Ureter (tissue), 1 donor: ENCODE measurements at places on chromosomes 1 and 21. TPM values are rescaled to one million over a fixed set of nuclear protein-coding genes. Genes with fewer than 3 reads are reported as not detected.

GRCh38 chr1:983798-984475, 2.0 kb upstream of the PERM1 start:
- no peak for DNase-seq

DNA sequence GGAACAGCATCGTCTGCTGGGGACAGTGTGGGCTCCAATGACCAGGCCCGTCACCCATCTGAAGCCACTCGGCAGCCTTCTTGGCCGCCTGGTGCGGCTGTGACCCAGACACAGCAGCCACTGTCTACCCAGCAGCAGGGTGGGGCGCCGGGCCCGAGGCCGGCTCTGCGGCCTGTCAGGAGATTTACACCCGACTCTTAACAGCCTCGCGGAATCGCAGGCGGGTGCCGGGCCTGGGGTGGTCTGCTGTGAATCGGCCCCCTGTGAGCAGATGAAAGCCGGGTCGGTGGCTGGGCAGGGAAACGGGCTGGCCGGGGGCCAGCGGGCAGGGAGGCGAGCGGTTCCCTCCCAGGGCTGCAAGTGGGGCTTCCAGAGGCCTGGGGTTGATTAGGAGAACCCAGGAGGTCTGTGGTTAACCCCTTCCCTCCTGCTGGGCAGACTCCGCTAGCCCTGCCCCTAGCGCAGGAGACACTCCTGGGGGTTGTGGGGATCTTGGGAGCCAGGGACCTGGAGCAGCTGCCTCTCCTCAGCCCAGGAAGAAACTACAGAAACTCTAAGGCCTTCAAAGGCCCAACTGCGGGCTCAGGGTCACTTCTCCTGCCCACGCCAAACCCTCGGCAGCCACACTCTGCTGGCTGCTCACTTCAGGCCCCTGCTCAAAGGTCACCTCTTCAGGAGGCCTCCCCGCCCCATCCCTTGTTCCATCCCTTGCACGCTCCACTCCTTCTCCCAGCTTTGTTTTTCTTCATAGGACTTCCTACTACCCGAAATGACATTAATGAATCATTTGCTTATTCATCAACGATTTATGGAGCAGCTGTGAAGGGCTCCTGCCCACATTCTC, 15.6 kb downstream of the RUNX3 start:
- DNase-seq, result no peak

DNA sequence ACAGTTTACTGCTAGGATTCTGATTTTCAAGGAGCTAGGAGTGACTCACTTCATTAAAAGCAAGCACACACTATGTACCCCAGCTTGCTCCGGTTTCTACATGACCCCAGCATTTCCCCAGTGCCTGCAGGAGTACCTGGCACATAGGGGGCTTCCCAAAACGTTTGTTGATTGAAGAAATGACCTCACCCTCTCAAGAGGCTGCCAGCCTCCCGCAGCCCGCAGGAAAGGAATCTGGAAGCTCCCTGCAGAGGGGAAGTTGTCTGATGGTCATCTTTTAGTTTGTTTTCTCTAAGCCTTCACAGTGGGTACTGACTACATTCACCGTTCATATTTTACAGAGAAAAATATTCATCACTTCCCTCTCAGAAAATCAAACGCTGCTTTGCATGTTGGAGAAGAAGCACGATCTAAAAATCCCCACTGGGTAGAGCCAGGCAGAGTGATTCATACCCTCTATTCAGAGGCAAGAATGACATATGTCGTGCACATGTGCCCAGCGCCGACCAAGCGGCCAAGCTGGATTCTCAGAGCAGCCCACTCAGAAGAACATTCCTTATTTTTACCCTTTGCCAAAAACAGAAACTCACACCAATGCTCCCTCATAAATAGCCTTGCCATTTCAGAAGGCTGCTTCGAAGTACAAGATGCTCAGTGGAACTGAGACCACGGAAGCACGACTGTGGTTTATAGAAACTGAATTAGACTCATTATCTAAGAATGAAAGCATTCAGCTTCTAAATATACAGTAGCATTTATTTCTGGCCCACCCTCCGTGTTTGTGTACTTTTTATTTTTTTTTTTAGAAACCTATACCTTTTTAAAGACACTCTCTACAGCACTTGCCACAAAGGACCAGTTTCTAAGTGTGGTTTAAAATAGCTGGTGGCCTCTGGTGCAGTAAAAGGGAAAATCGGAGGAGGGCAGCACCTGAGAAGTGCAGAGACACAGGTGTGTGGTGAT, 143.2 kb downstream of the MIS18A start:
- no peak for DNase-seq

GRCh38 chr1:64867266-64867665, 99.1 kb downstream of the JAK1 start:
- DNase-seq, result no peak

- DNase-seq, result peak; percentile 85
These were observed at the start of gene CMPK1 for GRCh38 chr1:47333578-47333921. Gene CMPK1, plus strand, starts transcription at chr1:47333790. Its CDS starts 156 bp downstream, at chr1:47333946.

- DNase-seq, result no peak
These were observed 36.7 kb downstream of the MEF2D start for GRCh38 chr1:156463874-156464273.

DNA sequence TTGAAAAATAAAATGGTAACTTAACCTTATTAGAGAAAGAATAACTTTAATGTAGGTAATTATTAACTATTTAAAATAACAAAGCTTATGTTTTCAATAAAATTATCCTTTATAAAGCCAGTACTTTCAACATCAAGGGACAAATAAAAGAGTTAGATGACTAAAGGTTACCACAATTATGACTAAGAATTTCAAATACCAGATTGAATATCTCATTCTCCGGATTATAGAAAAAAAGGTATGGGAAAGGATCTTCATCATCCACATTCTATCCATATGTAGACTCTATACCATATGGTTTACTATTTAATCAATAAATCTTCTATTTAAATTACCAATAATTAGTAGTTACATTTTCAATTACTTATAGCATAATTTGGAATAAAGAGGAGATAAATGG, 62.8 kb downstream of the TOR3A start:
- no peak for DNase-seq

GRCh38 chr1:212261361-212261929, 23.8 kb upstream of the PPP2R5A start:
- DNase-seq, result no peak

DNA sequence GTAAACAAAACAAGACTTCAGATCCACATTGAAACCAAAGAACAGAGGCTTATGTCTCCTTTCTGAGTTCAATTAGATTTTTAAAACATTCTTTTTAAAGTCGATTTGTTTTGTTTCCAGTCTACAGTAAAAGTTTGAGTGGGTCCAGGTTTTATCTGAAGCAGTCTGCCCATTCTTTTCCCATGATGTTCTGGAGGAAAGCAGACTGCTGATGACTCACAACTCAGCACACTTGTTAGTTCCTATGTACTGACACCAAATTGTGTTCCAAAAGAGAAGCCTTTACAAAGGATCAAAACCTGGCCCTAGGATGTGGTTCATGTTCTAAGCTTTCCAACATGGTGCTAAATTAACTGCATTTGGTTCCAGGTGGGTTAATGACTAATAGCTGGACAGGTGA, 11.4 kb upstream of the CCN1 start:
- DNase-seq, result no peak

GRCh38 chr1:87106144-87106543, 191.7 kb downstream of the HS2ST1 start:
- no peak for DNase-seq

GRCh38 chr1:158333405-158334155, 2.2 kb upstream of the CD1B start:
- DNase-seq, result no peak

DNA sequence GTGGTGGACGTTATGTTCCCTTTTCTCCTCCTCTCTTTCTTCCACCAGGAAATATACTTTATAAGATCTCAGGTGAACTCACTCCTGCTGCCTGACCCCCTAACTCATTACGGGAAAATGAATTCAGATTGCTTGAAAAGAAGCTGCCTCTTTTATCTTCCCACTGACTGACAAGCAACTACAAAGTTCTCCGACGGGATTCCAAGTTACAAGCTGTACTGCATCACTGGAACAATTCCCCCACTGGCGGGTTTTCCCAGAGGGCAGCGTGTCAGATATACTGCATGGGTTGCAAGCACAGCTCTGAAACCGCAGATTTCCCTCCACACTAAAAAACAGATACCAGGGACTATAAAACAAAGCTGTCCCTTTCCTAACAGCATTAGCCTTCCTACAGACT, 390.6 kb downstream of the KCTD3 start:
- DNase-seq, result no peak

DNA sequence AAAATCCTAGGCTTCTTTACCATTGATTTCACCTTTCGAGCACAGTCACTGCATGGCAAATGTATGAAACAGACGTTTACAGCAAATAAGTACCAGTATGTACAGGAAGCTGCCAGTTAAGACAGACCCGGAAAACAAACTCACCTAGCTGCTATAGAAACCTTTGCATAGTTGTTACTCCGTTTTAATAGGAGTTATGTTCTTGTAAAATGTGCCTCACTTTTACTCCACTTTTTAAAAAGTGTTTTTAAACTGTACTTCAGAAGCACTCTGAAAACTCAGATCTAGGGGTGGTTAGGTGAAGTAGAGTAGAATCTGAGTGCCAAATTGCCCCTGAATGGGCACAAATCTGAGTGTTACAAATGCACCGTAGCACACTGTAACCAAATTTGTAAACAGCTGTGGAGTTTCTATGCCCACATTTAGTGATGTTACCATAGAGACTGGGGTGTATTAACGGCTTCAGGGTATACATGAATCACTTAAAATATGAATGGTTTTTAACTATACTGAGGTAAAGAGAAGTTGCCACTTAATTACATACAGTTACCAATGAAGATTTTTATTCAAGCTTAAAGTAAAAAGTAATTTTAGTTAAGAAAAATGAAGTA, 30.7 kb downstream of the CNIH4 start:
- DNase-seq, result no peak

DNA sequence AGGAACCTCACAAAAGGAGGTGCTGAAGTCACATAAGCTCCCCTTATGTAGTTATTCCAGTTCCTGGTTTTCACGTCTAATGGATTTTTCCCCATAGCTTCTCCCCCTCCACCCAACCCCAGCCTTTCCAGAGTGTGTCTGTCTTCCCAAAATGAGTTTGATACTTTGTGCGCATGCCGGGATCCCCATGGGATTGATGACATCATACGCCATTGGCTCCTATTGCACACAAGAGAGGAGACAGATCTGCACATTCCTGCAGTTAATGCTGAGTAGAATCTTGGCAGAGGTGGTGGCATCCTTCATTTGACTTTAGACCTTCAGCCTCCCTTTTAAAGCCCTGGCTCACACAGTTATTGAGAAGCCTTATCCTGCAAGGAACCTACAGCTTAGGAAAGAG, 71.4 kb downstream of the DDR2 start:
- DNase-seq, result no peak

DNA sequence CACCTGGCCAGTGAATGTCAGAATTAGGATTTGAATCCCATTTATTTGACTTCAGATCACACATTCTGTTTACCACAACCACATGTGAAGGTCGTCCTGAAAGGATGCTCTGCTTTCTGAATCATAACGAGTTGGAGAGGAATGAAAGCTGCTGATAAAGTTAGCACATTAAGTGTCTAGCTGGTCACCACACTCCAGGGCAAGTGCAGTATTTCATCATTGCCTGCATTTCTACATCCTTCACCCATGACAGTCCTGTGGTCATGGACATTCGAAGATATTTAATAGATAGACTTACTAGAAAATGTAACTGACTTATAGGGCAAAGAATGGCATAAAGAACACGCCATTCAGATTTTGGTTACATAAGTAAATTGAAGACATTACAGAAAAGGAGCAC, 52.7 kb upstream of the ST6GALNAC3 start:
- no peak for DNase-seq

GRCh38 chr1:47766832-47767740, 230.1 kb downstream of the TRABD2B start:
- no peak for DNase-seq

Gene S100A3
- 6.5 TPM for total RNA-seq

Gene KCNK2
- 7.2 TPM for total RNA-seq

Gene SLAMF8
- 3.6 TPM for total RNA-seq

Gene SUSD4
- total RNA-seq, result 21.9 TPM

Gene S100A12
- total RNA-seq, result not detected

Gene ZRANB2
- total RNA-seq, result 105 TPM

Gene LTN1
- 39.8 TPM for total RNA-seq

Gene LHX8
- 0.21 TPM for total RNA-seq

Gene FCRL6
- total RNA-seq, result 0.49 TPM

Gene RGS18
- total RNA-seq, result 1.8 TPM

Gene UBXN10
- total RNA-seq, result 3.6 TPM

Gene CELA2B
- not detected for total RNA-seq

Gene SARS1
- total RNA-seq, result 239 TPM

Gene PPM1J
- 0.94 TPM for total RNA-seq
